ENCODE measurements at places on chromosomes 6 and 20. TPM values are rescaled to one million over a fixed set of nuclear protein-coding genes. Genes with fewer than 3 reads are reported as not detected.

POM121L2 gene
- not detected for polyA plus RNA-seq

TFAP2C gene
- 0.39 TPM for polyA plus RNA-seq

NECAB3 gene
- 5.1 TPM for polyA plus RNA-seq

E2F1 gene
- 3.5 TPM for polyA plus RNA-seq

F13A1 gene
- polyA plus RNA-seq, result 0.01 TPM

SYNGAP1 gene
- 3.6 TPM for polyA plus RNA-seq

BMP6 gene
- 0.20 TPM for polyA plus RNA-seq

PRDM1 gene
- polyA plus RNA-seq, result 2.8 TPM

- no peak for DNase-seq
Observed at GRCh38 chr6:170533792-170534191, 19.3 kb downstream of the PSMB1 start.

DNA sequence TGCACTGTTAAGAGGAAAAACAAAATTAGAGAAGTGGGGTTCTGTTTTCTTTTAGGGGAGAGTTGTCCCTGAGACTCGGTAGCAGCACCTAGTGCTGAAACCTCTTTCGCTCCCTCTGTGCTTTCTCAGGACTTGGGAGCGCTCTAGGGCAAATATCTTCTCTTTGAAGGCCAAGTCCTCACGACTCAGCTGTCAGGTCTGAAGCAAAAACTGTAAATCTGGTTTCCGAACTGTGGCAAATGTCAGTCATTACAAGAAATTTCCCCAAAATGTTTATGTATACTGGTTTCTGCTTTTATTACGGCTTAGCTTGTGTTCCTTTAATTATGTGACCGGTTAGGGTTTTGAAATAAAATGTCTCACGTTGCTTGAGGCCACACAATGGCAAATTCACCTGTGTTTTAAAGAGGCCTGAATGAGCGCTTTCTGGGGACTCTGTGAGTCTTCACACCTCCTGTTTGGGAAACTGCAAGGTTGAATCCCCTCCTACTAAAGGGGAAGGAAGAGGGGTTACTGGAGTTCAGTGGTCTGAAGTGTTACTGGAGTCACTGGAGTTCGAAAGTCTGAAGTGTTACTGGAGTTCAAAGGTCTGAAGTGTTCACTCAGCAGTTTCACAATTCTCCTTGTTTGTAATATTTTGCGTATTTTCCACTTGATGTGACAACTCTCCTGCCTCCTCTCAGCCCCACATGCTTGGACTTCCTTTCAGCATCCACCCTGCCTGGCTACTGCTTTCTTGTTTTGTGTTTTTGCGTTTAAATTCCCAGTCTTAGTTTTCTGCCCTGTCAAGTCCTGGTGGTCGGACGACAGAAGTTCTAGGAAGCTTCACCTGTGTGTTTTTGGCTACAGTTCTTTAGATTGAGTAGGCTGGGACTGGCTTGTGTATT lies 1.6 kb downstream of the SMPDL3A start:
- peak; percentile 68 for DNase-seq

DNA sequence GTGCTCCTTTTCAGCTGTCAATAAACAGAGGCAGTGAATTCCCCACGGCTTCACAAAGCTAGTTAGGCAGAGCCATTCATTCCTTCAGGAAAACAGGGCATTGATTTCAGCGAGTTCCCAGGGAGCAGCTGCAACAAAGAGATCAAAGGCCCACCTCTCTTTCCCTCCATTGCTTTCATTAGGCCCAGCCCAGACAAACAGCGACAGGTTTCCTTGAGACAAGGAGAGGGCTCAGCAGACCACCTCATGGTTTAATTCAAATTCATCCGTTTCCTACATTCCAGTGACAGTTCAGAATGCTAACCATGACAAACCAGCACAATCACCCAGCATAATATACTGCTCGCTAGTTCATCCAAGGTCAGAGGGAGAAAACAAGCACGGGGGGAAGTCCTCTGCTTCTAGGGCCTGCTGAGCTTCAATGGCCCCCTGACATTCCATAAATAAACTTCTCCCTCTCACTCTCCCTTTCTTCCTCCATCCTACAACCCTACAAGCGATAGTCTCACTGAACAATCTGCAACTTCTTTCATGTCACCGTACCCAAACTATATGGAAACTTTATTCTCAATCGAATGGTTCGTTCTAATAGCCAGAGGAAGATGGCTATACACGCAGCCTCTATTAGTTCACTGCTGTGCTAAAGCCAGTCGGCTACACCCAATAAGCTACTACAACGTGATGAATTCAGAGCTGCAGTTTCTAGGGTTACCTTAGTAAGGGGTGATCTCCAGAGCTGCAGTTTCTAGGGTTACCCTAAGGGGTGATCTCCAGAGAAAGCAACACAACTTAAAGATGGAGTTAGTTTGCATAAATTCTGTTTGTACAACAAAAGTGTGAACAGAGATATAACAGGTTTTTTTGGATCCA lies 34.7 kb downstream of the PLAGL1 start:
- no peak for DNase-seq

GRCh38 chr6:10720265-10720959 lies 2.5 kb upstream of the TMEM14C start:
- DNase-seq, result peak; percentile 26

DNA sequence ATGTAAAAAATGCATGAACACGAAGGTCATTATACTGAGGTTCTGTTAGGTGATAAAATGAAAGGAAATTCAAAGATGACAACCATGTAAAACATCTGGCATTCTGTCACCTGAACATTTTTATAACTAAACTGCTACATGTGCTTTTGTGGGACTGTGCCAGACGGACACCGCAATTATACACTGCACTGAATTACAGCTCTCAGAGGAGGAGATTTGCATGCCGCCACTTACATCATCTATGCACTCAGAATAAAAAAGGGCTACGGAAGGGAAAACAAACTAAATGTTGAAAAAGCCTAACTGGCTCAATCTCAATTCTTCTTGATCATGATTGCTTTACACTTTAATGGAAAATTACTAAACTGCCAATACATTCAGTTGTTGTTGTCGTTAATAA lies 614.0 kb upstream of the EYS start:
- DNase-seq, result no peak

GRCh38 chr20:23190557-23190956 lies 104.4 kb upstream of the CD93 start:
- peak; percentile 26 for DNase-seq

- DNase-seq, result no peak
Observed at GRCh38 chr20:60361761-60362395, 403.7 kb downstream of the CDH26 start.

GRCh38 chr20:54668271-54669039 lies 193.1 kb downstream of the DOK5 start:
- peak; percentile 1 for DNase-seq

DNA sequence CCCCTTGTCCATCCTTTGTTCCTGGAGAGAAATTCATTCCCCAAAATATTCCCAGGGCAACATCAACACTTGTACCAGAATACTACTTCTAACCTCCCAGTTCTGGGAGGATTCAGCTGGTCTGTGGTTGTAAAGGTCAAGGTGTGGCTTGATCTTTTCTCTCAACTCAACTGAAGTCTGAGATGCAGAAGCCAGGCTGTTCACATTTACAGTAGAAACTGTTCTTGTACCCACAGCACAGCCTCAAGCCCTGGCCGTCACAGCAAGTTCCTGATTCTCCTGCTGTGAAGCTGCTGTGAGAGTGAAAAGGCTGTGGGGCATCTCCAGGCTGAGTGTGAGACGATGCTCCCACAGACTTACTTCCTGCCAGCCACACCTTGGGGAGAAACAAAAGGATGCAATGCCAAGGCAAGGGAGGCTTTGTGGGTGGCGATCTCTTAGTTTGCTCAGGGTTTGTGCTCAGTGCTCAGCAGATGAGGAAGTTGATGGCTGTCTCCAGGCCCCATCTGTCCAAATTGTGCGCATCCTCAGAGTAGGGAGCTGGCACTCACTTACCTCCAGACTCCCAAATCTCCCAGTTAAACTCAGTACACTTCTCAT lies 143.9 kb upstream of the FOXA2 start:
- no peak for DNase-seq

DNA sequence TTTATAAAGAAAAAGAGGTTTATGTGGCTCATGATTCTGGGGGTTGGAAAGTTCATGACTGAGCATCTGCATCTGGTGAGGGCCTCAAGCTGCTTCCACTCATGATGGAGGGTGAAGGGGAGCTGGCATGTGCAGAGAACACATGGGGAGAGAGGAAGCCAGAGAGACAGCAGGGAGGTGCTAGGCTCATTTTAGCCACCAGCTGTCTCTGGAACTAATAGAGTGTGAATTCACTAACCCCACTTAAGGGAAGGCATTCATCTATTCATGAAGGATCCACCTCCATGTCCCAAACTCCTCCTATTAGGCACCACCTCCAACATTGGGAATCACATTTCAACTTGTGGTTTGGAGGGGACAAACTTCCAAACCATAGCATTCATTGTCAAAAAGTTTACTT lies 137.3 kb upstream of the PMEPA1 start:
- DNase-seq, result no peak

- DNase-seq, result no peak
Observed at GRCh38 chr6:169766232-169766631, 14.8 kb downstream of the ERMARD start.

DNA sequence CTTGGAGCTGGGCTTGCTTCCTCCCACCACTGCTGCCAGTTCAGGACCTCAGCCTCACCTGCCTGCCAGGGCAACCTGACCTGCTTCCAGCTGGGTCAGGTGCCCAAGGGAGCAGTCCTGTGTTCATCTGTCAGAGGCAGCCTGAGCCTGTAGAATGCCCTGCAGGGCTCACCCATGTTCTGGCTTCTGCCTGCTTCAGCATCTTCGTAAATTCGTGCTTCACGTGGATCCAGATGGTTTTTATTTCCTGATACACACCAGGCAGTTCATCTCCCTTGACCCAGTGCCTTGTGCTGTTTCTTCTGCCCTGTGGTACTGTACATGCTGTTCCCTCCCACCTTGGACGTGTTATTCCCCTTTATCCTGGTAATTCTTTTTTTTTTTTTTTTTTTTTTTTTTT lies 50.2 kb downstream of the ARID1B start:
- DNase-seq, result no peak

DNA sequence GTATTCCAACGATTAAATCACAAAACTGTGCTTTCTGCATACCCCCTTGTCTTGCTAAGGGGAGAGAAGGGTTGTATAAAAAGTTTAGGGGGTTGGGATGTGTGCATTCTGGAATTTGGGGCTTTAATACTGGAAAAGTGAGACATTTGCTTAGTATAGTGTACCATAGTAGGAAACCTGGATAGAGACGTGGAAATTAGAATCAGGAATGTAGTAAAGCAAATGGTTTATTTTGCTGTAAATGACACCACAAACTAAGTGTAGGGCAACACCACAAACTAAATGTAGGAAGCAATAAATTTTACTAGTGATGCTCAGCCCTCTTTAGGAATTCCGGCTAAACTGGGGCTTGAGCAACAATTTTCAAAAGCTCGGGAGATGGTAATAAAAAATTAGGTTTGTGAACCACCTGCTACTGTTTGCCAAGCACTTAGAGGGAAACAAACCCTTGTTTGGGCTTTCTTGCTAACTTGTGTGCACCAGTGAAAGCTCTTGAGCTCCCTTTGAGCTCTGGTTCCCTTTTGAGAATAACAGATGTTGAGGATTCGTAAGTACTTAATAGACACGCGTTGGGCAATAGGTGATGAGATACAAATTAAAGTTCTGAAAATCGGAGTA lies 13.8 kb downstream of the BRD2 start:
- DNase-seq, result no peak

DNA sequence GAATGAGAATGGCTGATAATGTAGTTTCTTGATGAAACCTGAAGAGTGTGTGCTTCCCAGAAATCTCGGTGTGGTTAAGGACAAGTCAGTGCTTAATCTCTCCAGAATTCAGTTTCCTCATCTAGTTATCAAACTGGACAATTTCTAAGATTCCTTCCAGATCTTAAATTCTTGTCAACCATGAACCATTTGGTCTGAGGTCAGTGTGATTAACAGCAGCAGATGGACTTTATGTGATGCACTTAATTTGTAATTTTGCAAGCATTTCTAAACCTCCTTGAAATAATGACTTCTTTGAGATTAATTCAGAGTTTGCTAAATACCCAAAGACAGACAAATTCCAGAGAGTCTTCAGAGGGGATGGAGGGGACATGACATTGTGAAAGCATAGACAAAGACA lies 160.3 kb downstream of the KIF16B start:
- no peak for DNase-seq

DNA sequence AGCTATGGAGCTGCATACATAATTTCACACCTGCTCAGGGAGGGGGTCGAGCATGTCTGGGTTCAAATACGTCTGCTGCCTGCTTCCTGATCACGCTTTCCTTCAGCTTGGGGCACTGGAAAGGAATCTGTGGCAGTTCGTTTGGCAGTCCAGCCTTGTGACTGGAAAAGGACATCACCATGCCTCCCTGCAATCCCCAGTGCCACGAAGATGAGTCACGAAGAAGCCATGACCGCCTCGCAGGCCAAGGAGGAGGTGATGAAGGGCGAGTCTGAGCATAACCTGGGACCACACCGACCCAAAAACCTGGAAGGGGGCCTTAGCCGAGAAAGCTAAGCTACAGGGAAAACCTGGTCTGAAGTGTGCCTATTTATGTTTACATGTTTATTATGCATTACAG lies 13.1 kb downstream of the JAG1 start:
- DNase-seq, result no peak

GRCh38 chr6:107657373-107657754 lies 166.7 kb downstream of the SCML4 start:
- no peak for DNase-seq

DNA sequence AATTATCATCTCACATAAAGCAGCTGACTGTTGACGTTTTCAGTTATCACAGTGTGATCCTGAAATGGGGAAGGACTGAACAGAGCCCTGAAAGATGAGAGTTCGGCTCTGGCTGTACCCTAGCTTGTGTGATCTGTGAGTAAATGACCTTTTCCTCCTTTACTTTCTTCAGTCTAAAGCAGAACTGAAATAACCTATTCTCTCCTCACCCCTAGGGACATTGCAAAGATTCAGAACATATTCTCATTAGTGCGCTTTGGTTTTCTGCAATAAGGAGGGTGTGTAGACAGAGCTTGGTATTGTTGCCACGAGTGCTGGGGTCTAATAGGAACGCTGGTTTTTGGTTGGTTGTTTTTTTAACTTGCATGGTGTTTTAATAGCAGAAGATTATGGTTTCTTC lies 16.7 kb downstream of the FARS2 start:
- DNase-seq, result no peak

GRCh38 chr6:11711984-11712711 lies 66.5 kb downstream of the ADTRP start:
- DNase-seq, result peak; percentile 12

Data from fibroblast of lung (primary cell).